ENCODE measurements at places on chromosomes 7 and 10.

DNA sequence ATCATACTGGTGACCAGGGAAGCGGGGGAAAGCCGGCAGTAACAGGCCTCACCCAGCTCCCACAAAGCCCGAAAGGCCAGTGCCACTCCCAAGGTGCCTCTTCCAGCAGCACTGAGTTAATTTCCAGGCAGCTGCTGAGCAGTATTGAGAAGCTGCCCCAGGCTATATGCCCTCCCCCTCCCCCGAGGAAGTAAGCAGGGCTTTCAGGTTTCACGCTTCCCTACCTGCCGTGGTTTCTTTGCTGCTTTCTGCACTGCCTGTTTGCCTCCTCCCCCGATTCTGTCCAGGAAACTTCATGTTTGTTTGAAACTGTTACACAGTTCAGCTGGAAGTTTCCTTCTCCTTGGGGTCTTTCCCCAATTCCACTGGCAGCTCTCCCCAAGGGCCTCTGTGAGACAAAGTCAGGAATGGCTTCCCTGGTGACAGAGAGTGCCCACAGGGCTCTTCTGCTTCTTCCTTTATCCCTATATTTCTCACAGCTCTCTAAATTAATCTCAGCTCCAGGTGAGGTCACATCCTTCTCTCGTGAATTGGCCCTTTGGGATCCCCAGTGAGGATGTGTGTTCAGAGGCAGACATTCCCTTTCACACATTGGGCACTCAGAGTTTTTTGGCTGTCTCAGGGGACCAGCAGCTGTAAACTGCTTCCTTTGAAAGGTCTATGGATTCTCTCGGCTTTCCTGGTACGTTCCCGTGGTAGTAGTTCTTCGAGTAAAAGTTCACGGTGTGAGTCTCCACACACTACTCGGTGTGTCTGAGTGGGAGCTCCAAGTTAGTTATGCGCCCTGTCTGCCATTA, 19.4 kb downstream of the C1GALT1 start:
- peak; percentile 7 for DNase-seq

- no peak for DNase-seq
Observed at GRCh38 chr7:95599069-95599468, 2.8 kb upstream of the PDK4 start.

GRCh38 chr7:22867003-22867402, 44.4 kb upstream of the TOMM7 start:
- DNase-seq, result peak; percentile 87

GRCh38 chr7:150388709-150389531, 9.8 kb downstream of the ZNF775 start:
- DNase-seq, result peak; percentile 45

DNA sequence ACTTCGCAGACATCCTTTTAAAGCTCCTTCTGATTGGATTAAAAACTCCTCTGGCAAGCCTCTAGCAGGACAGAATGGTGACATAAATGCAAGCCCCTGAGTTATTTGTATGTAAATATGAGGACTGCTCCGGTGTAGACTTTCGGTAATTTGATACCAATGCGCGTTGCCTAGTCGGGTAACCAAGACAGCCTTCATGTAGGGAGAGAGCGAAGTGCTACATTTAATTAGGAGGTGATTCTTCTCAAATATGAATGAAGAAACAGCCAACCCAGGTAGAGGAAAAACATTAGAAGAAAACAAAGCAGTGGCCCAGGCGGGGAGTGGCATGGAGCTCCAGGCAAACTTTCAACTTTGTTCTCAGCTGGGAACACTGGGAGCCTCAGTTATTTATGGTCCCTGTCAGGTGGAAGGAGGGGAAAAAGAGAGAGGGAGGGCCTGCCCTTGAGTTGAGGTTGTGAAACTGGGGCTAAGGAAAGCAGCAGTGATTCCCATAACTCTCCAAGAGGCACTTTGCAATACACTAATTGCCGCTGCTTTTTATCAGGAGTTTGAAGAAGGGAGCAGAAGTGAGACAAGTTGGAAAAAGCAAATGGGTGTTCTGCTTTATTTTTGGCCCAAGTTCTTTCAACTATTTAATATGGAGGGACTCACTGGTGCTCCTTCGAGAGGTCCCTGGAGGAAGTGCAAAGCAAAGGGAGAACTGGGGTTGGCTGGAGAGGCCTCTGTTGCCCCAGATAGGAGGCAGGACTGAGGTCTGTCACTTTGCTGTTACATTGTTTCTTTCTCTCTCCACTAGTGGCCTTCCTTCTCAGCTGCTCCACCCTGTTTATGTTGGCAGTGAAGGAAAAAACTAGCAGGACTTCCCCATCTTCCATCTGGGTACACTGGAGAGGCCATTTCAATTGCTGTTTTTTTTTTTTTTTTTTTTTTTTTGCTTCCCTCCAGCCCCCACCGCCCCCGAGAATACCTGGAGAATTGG, 234.6 kb upstream of the CCDC6 start:
- peak; percentile 58 for DNase-seq

DNA sequence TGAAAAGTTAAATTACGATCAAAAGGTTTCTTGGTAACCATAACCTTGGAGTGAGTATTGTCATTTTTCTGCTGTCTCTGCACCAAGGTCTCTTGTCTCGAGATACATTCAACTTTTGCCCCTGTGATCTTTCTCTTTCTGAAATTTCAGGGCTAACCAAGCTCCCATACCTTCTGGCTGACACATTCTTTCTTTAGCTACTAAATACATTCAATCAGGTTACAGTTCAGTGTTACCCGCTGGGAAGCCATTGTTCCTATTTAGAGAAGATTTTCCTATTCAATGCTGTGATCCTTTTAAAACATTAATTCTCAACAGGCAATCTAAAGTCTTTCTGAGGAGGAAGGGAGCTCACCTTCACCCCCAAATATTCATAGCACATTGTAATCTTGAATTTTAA, 22.9 kb upstream of the DMTF1 start:
- DNase-seq, result no peak

GRCh38 chr10:75191821-75192568, 18.6 kb upstream of the VDAC2 start:
- DNase-seq, result no peak
